ENCODE measurements at places on chromosomes 5 and 9.

DNA sequence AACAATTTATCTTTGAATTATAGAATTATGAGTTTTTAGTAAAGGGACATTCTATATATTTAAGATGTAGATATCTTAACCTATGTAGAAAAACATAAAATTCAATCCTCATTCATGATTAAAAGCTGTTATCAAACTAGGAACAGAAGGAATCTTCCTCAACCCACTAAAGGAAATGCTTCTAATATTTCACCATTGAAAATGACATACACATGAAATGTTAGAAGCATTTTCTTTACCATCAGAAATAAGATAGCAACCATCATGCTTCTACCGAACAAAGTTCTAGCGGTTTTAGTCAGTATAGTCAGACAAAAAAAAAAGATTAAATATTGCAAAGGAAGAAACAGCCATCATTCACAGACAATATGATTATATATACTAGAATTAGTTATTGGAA is 32.2 kb downstream of the SHOC1 start:
- no peak for DNase-seq

DNA sequence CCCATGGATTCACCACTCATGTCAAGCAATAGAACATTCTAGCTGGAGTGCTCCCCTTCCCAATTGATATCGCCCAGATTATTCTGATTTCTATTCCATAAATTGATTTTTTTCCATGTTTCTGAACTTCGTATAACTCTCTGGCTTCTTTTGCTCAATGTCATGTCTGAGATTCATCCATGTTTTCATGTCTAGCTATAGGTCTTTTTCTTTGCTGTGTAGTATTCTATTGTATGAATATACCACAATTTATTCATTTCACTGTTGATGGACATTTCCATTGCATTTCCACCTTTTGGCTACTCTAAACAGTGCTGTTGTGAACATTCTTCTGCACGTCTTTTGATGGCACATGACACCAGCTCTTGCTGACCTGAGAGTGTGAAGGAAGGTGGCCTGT is 19.6 kb downstream of the PTPA start:
- no peak for DNase-seq

- DNase-seq = no peak
These were observed 58.8 kb downstream of the PTBP3 start for GRCh38 chr9:112274600-112274999.

DNA sequence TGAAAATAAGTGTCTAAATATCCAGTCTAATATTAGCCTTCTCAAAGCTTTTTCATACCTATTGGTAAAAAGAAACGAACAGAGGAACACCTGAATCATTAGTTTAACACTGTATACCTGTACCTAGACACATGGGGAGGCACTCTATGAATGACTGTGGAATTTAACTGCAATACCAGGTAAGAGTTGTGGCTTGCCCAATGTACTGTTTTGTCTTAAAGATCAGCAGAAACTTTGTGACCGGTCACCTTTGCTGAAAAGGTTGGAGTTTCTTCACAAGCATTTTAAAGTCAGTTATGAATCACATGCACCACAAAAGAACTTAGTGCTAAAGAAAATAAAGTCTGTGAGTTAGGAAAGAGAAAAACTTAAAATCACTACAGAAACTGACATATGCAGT is 2.4 kb downstream of the PGGT1B start:
- DNase-seq = no peak

DNA sequence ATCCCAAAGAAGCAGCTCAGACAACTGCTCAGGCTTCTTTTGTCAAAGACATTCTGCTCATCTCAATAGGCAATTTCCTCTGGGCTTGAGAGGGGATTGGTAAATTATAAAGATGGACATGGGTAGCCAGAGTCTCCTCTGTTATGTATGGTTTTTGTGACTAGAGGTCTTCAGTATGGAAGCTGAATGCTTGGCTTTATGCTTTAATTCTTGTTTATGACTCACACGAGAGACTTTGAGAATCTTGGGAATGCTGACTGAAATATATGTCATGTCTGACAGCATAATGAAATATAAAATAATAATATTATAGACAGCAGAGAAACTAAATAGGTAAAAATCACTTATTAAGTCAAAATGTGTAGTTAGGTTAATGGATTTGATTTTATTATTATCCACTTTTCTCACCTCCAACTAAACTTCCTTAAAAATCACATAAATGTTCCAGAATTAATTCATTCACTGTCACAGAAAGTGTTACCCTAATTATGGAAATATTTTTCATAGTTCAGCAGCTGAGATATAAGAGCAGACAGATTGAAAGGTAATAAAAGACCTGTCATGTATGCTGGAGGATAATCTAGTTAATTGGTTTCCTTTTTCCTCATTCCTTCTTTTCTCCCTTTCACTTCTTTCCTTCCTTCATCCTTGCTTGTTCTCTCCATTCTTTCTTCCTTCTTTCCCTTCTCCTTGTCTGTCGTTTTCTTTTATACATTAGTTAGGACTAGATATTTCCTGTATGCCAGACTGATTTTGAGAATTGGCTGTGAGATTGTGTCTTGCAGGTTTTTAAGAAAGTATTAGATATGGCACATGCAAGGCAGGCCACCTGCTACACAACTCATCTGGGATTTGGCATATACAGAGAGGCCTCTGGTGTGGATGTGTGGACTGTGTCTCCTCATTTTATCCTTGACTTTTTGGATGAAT is 1866.1 kb upstream of the NUDT12 start:
- no peak for DNase-seq

DNA sequence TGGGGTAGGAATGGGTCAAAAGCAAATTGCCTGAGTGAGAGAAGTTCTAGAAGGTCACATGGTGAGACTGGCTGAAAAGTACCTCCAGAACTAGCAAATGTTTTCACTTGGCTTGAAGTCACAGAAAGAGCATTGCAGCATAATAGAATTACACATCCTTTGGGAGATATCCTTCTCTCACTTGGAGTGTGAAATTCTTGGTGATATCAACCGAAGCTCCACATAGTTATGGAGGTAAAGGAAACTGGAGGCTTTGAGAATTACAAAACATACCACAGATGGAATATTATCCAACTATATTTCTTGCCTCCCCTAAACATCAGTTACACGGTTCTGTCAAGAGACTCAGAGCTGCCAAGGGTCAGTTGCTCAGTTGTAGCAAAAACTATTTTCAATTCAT is 182.4 kb downstream of the SEMA5A start:
- DNase-seq = no peak

DNA sequence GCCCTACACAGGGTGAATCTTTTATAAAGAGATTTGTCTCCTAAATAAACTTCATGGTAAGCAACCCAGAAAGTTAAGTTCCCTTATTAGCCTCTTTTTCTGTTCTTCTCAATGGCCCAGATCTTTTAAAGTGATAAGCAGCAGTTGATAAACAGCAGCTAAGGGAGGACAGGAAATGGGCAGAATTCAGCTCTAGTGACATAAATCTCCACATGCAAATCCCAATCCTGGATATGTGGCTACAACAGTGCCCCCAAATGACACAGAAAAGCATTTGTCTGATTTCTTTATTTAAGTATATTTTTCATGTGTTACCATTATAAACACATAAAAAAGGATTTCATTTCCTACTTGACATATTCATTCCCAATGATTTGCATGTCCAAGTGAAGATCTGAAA is 199.0 kb downstream of the DTWD2 start:
- no peak for DNase-seq

DNA sequence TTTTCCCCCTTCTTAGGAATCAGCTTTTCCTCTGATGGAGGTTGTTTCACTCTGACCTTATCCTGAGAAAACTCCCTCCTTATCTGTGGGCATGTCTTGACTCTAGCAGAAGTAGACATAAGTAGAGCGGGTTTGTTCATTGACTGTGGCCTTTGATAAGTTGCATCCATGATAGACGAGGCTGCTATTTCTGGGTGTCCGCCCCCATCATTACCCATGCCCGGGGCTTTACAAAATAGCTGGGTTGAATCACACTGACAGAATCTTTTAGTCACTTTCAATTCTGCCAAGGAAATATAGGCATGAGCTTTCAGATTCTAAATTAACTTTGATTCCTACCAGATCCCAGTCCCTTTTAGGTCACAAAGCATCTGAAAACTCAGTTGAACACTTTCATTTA is 223.8 kb downstream of the SEC61B start:
- DNase-seq = no peak
